ENCODE measurements at places on chromosomes 4 and X.

GRCh38 chrX:150148749-150149672, 210.7 kb upstream of the EOLA2 start:
- DNase-seq = no peak

DNA sequence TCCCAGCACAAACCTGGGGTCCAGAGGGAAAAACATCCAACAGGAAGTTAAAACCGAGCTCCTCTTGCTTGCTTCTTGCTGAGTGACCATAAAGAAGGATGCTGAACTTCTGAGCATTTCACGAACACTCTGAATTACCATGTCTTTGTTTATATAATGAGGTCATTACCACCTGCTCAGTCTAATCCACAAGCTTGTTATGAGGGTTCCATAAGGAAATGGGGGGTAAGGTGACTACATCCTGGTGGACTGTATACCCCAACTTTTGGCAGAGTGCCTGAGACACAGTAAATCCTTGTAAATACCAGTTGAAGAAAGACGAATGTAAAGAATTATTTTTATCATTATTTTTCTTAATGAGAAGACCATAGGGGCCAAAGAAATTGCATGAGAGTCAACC, 16.8 kb downstream of the CCDC149 start:
- no peak for DNase-seq

GRCh38 chr4:122232633-122233032, 80.5 kb downstream of the BLTP1 start:
- DNase-seq = no peak

DNA sequence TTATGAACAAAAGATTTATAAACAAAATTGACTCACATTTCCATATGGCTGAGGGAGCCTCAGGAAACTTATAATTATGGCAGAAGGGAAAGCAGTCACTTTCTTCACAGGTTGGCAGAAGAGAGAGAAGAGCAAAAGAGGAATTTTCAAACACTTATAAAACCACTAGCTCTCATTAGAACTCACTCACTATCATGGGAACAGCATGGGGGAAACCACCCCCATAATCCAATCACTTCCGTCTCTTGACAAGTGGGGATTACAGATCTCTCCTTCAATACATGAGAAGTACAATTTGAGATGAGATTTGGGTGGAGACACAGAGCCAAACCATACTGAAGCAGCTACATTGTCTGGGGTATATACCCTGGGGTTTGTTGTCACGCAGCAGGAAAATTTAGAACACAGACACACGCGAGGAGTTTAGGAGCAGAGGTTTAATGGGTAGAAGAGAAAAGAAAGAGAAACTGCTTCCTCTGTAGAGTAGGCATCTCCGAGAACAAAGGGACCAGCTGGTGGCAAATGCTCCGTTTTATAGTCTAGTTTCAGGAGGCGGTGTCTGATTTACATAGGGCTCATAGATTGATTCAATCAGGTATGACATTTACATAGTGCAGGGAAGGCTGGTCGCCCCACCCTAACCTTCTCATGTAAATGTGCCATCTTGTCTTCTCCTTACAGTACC, 2277.7 kb upstream of the AGA start:
- no peak for DNase-seq

DNA sequence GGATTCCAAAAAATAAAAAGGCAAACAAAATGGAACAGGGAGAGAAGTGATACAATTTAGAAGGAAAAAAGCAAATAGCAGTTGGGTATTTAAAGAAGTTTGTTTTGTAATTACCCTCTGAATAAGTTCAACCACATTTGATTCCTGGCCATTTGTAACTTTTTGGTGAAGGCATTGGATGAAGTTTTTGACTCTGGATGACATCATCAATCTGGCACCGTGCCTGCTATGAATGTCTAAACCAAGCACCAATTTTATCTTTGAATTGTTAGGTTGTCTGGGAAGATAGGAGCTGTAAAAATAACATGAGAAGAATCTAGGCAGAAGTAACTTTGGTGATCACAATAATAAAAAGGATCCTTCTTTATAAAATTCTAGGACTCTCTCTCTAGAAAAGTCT, 29.5 kb downstream of the TMPRSS11A start:
- no peak for DNase-seq

DNA sequence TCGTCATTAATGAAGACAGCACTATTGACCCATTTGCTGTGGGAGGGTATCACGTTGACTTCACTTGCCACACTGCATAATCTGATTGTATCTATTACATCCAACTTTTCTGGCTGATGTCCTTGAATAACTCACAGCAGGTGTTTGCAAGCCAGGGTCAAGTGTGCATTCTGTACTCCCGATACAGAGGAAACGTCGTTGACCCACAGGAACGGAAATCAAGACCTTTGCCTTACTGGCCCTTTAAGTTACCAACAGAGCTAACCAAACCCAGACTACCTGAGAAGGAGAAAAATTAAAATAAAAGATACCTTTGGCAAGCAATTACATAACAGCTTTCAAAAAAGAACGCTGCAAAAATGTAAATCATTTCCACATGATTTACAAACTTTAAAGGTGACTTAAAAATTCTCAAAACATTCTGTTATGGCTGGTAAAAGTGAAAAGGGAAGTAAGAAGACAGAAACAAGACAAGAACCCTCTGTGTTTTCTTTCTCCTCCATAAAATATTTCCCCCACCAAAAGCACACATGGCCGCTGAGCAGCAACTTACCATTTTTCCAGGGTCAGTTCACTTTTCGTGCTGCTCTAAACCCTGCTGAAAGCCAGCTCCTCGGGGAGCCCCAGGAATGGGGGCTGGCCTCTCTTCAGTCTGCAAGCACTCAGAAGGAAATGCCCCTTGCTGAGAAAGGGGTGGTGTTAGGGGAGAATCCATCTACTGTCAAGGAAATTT, 6.5 kb upstream of the SHISA3 start:
- DNase-seq = no peak

DNA sequence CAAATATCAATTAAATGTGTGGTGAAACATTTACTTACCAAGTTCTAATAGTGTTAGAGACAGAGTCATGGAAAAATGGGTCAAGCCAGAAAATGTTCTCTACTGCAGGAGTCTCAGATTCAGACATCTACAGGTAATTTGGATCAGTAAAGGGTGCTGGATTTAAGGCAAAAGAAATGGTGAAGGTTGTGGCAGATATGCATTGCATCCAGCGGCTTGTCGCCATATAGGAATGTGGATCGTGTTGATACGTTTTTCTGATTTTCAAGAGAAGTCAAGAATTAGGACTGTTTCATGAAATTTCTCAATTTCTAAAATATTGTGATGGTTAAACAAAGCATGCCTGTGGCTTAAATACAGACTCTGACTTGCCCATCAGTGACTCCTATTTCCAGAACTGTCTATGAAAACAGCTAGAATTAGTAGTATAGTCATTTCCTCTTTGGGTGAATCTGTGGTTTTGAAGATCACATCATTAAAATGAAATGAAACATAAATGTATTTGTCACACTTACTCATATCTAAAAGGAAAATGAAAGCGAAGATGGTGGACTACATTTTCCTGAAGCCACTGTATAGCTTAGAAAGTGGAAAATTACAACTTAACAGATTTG, 110.1 kb upstream of the VEGFC start:
- DNase-seq = no peak

- no peak for DNase-seq
Measured at GRCh38 chr4:68953056-68953596, 1.5 kb upstream of the UGT2A3 start.

DNA sequence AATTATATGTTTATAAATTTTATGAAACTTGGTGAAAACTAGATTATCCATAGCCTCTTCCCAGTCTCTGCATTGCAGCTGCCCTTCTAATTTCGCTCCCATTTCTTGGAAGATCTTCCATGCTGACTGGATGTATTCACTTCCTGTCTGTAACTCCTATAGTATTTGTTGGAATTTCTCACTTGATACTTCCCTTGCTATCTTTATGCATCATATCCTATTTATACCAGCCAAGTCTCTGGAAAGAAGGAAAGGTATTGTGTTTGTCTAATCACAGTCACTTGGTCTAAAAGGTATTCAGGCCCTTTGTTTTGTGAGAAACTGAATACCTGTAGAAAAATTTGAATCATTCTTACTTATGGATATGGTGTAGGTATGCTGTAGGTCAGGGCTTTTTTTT, 870.9 kb upstream of the FRG1 start:
- DNase-seq = no peak

DNA sequence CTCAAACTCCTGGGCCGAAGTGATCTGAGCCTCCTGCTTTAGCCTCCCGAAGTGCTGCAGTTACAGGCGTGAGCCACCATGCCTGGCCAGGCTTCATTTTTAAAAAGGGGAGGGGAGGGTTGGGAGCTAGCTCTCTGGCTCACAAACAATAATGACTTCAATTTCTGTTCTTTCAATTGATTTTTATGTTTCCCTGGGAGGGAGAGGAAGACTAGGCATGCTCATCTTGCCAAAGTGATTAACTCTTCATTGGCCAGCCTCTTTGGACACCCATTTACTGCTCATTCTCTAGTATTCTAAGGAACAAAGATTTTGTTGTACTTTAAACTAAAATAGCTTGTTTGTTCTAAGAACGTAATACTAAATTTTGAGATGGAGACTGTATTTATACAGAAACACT, 43.4 kb upstream of the TRIM2 start:
- no peak for DNase-seq

- DNase-seq = no peak
Measured at GRCh38 chr4:122666527-122667245, 45.8 kb upstream of the IL21 start.

DNA sequence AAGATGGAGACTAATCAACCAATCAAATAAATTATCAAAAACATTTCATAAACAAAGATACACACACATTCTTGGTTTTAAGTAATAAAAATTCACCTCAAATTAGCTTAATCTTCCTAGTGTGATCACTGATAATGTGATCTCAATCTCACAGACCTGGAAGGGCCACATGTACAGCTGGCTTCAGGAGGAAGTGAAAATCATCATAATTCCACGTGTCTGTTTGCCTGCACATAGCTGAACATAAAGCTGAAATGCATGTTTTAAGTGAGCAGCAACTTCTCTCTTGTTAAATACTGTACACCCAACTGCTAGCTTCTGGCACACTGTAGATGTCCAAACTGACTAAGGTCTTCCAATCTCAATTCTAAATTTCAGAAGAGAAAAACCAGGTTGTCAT, 53.8 kb downstream of the ARHGAP6 start:
- no peak for DNase-seq

- DNase-seq = no peak
Measured at GRCh38 chr4:48665555-48666186, 114.4 kb downstream of the FRYL start.

DNA sequence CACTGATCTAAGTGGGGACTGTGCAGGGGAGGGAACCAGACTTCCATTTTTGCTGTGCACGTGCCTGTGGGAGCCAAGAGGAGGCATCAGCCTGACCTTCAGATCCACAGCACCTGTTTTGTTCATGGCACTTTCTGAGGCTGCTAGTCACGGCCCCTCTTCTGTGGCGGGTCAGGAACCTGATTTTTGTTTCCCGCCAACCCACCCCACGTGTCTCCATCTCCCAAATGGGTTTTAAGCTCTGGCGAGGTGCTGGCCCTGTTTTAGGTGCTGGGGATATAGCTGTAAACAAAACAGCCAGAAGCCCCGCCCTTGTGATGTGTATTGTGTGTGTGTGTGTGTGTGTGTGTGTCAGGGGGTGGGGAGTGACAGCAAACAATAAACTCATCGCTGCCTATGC, 60.4 kb upstream of the GRPEL1 start:
- no peak for DNase-seq

- DNase-seq = no peak
Measured at GRCh38 chr4:107586371-107586770, 133.7 kb downstream of the PAPSS1 start.

DNA sequence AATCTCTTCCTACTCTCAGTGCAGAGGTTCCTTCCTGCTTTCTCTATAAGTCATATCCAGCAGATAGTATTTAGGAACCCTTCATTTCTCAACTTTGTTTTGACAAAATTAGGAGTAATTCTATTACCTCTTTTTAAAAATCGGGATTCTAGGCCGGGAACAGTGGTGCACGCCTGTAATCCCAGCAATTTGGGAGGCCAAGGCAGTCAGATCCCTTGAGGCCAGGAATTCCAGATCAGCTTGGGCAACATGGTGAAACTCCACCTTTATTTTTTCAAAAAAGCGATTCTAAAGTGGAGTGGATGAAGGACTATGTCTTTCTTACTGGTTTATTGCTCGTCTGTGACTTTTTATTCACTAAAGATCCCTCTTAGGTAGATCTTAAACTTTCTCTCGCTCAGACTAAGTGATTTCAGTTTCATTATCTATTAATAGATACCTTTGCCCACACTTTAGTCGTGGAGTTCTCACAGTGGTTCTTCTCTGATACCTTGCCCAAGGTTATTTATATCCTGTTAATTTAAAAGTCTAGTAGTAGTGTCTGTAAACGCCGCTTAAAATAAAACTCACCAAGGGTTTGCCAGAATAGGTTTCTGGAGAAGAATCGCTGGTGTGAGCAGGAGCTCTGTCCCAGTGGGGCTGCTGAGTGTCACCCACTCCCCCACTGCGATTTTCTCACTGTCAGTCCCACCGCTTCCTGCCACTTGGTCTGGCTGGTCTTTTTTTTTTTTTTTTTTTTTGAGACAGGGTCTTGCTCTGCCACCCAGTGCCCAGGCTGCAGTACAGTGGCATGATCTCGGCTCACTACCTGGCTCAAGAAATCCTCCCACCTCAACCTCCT, 27.0 kb upstream of the TMEM131L start:
- DNase-seq = no peak

DNA sequence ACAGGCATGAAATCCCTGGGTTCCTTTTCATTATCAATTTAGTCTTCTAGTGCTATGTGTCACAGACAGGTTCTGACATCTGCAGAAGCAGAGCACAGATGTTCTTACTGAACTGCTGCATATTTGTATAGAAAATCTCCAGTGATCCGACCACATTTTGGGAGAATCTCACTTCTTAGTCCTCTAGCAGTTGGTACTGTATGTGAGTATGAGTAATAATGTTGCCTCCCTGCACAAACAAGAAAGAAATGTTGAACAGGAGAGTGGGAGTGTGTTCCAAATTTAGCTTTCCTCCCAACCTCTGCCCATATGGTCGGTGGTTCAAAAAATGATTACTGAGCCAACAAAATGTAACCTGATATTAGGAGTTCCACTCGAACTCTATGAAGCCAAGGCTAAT, 165.3 kb upstream of the GPC4 start:
- DNase-seq = no peak

Measured in T-helper 17 cell (primary cell).